HCEC 1CT (cell line): ENCODE measurements at places on chromosomes 6 and 20.
A peak's percentile ranks its signal among the peaks of the same experiment; 100 is the strongest.

- no peak for DNase-seq
These were observed 511 bp upstream of the CLIC1 start for GRCh38 chr6:31736768-31737314.

GRCh38 chr20:39641423-39641822 lies 679.3 kb downstream of the DHX35 start:
- no peak for DNase-seq

DNA sequence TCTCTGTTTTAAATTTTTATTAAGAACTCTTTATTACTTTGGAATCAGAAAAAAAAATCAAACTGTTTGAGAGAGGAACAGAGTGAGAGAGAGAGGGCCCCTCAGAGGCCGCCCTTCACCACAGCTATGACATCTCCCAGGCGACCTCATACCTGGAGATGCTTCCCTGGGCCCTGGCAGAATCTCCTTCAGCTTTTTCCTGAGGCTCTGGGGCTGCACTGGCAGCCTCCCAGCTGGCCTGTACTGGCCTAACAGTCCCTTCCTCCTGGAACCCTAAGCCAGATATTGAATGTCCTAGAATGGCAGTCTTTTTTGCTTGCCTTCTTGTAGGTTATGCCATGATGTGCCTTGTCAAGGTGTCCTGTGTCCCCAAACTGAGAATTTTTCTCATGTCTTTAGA lies 13.7 kb downstream of the ABHD12 start:
- DNase-seq: no peak

DNA sequence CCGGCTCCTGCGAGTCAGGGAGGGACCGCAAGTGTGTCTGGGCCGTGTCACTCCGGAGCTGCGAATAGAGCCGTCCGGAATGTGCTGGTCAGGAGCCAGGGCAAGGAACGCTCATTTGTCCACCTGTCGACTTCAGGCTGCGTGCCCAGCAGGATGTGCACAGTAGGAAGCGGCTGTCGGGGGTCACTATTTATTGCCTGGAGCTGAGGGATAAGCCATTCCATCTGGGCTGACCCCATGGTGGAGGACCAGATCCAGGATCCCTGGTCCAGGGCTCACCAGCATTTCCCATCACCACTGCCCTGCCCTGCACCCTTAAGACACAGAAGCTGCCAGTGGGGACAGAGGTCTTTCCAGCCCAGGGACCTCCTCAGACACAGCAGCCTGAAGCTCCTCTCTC lies 14.7 kb downstream of the NTSR1 start:
- DNase-seq: no peak

- DNase-seq: no peak
These were observed 33.2 kb downstream of the BEND6 start for GRCh38 chr6:56988145-56988544.

GRCh38 chr6:38157905-38158304 lies 338.4 kb downstream of the ZFAND3 start:
- DNase-seq: no peak

- DNase-seq: no peak
These were observed 31.0 kb downstream of the SUN5 start for GRCh38 chr20:32973077-32973717.

DNA sequence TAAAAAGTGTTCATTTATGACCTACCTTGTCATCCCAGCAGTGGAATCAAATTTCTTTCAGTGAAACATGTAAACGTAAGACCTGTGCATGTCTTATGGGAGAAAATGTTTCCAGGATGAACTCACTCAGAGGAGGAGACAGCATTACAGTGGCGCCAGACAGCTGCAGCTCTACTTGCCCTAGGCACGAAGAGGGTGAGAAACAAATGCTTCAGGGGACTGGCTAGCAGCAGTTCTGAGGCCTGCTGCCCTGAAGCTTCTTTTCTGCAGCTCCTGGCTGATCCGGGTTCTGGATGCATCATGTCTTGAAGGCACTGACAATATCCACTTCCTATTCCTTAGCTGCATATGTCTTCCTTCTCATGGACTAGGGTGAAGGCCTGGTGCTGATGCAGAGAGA lies 120.2 kb downstream of the QRSL1 start:
- DNase-seq: no peak

GRCh38 chr20:39871013-39871412 lies 818.0 kb downstream of the MAFB start:
- no peak for DNase-seq

GRCh38 chr6:32947552-32948465 lies 5.1 kb downstream of the HLA-DMA start:
- no peak for DNase-seq

- no peak for DNase-seq
These were observed 156.0 kb downstream of the CCDC170 start for GRCh38 chr6:151649835-151650234.

- DNase-seq: peak; percentile 62
These were observed 86.4 kb downstream of the ADGRG6 start for GRCh38 chr6:142387997-142388815.

- no peak for DNase-seq
These were observed 652.1 kb downstream of the HACE1 start for GRCh38 chr6:104207635-104208034.

DNA sequence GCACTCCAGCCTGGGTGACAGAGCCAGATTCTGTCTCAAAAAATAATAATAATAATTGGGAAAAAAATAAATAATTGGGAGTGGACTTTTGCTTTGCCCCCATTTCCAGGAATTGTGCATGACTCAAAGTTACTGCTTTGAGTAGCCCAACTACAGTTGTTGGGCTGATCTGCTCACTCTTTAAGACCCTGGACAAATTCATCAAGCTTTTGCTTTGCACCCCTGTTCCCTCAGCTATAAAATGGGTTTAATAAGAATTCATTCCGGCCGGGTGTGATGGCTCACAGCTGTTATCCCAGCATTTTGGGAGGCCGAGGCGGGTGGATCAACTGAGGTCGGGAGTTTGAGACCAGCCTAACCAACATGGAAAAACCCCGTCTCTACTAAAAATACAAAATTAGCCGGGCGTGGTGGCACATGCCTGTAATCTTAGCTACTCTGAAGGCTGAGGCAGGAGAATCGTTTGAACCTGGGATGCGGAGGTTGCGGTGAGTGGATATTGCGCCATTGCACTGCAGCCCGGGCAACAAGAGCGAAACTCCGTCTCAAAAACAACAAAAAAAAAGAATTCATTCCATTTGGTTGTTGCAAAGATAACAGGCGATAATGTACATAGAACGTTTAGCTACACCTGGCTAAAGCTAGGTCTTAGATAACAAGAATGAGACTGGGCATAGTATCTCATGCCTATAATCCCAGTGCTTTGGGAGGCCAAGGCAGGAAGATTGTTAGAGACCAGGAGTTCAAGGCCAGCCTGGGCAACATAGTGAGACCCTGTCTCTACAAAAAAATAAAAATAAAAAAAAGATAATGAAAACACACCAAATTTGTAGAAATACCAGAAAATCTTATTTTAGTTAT lies 87.9 kb upstream of the ZNF217 start:
- no peak for DNase-seq

- DNase-seq: no peak
These were observed 43.2 kb downstream of the RANBP9 start for GRCh38 chr6:13668291-13668928.

GRCh38 chr20:37944456-37944981 lies 41.6 kb downstream of the VSTM2L start:
- no peak for DNase-seq

DNA sequence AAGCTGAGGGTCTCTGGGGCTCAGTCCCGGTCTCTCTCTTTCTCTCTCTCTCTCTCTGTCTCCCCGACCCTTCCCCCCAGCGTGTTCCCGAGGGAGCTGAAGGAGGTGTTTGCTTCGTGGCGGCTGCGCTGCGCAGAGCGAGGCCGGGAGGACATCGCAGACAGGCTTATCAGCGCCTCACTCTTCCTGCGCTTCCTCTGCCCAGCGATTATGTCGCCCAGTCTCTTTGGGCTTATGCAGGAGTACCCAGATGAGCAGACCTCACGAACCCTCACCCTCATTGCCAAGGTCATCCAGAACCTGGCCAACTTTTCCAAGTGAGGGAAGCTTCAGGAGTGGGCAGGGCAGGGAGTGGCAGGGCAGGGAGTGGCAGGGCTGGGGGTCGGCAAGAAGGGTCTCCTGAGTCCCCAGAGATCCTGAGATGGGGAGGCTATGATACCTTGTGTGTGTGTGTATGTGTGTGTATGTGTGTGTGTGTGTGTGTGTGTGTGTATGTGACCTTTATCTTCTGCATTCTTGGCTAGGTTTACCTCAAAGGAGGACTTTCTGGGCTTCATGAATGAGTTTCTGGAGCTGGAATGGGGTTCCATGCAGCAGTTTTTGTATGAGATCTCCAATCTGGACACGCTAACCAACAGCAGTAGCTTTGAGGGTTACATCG lies 13.6 kb upstream of the ZBTB9 start:
- no peak for DNase-seq

DNA sequence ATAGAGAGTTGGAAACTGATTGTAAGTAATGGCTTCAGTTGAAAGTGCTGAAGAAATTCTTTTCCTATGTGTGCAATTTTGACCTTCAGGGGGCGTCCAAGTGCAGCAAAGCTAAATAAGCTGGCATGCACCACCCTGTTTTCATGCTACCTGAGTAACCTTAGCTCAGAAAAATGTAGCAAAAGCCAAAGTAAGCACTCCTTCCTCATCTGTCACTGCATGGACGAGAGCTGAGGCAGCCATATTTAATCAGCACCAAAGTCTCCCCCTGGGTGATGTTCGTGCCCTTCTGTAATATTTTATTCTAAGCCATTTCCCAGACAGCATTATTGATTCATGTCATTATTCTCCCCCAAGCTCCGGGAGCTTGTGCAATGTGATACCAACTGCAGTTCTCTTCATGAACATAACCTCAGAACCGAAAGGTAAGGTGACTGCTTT lies 123.1 kb downstream of the RPS12 start:
- DNase-seq: peak; percentile 21

DNA sequence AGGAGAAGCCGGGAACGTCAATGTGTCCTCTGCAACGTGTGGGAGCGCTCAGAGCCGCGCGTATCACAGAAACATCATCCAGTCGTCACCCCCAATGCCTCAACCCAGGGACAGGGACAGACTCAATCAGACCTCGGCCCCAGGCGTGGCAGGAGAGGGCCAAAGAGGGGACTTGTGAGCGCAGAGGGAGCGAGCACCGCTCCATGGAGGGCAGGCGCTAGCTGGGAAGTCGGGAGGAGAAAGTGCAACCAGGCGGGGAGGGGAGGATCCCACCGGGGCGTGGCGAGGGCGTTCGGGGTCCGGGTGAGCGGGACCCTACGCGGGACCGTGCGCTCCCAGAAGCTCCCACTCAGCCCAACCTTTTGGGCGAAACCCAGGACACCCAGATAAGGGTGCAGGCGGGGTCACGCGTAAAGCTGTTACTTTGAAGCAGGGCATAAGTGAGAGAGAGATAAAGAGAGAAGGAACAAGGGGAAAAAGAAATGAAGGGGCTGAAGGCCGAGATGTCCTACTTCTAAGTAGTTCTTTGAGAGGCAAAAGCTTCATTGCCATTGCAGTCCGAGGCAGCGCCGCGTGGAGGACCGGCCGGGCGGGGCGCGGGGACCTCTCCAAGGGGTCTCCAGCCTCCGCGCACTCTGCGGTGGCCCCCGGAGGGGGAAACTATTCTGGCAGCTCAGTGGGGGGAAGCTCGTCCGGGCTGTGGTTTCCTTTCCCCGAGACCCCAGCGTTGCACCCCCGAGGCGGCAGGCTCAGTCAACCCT lies 862 bp upstream of the SOBP start:
- DNase-seq: peak; percentile 34

GRCh38 chr6:41064841-41065240 lies 7.3 kb downstream of the OARD1 start:
- DNase-seq: no peak

DNA sequence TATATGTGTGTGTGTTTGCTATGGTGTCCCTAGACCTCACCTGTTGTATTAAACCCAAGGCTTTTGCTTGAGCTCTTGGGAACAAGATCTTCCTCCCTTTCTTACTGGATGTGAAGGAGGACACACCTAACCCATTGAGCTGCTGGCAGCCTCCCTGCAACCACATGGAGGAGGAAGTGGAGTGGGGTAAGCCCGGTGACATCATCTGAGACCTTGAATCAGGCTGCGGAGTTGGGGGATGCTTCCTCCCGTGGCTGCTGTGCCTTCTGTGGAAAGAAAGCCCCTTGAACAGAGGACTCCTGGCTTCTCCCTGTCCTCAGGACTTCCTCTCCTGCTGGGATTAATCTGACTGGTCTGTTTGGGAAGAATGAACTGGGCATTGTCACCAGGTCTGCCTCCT lies 3.3 kb downstream of the CST11 start:
- no peak for DNase-seq

DNA sequence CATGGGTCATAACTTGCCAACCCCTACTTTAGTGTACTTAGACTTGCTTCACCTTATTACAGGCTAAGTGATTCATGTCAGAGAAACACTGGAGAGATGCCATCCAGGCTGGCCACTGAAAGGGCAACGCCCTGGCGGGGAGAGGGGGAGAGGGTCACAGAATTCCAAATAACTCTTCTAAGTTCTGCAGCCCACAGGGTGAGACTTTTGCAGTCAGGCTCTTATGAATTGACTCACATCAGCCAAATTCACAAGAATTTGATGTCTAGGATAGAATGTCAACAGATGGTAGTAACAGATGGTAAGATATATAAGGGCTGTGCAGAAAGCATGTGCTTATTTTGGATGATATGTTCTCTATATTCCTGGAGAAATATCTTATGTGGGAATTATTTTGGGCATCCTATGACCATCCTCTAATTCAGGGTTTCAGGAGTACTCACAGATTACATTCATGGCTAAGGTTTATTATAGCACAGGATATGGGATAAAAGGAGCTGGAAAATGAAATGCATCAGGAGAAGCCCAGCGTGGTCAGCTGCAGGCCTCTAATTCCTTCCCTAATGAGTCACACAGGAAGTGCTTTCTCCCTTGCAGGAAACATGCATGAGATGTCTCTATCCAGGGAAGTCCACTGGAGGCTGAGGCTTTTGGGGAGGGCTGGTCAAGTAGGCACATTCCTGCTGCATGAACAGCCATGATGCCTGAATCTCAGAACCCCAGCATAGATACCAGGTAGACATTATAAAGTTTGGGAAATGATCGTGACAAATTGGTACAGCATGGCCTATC lies 58.7 kb upstream of the RIN2 start:
- DNase-seq: peak; percentile 95

DNA sequence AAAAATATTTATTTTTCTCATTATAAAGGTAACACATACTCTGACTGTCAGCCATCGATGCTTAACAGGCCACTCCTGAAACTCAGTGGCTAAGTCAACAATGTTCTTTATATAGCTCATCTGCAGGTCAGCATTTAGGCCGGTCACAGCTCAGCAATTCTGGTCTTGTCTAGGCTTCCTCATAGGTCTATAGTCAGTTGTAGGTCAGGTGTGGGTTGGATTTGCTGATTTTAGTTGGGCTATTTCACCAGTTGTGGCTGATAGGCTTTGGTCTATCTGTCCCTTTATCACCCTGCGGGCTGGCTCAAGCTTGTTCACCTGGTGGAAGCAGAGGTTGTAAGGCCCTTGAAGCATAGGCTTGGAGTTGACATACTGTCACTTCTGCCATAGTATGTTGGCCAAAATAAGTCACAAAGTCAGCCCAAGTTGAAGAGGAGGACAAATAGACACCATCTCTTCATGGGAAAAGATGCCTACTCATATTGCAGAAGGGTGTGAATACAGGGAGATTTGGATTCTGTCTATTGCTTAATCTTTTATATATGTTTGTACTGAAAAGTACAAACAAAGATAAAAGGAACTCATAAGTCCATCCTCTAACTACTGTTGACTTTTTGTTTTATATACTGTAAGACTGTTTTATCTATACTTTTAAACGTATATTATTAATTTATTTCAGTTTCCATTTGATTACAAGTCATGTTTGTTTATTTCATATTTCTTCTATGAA lies 75.0 kb downstream of the BCKDHB start:
- DNase-seq: no peak
